ENCODE measurements at places on chromosomes 16 and 17.

DNA sequence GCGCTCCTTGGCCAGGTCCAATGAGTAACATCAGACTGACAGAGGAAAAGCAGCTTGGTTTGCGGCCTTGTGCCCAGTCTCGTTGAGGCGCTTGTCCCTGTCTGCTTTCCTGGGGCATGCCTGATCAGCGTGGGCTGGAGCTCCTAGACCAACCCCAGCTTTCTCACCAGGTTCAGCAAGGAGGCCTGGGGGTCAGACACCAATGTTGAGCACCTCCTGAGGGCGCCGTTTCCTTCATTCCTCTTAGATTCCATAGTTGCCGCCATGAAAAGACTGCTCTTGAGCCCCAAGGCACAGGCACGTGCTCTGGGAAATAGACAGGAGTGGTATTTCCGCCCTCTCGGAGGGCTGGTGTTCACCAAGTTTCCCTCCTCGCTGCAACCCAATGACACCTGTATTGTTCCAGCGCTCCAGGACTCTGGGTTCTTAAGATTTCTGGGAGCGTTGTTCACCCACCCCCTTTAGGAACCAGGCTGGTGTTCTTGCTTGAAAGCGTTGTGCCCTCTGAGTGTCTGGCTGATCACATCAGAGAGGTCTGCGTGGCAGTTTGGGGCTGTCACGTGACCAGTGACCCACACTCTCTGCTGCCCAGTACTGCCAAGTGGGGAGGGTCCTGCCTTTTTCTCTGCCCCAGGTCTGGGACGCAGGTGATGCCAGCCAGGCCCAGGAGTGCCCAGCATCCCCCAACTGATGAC, 18.0 kb downstream of the KCTD2 start:
- no peak for DNase-seq

- no peak for DNase-seq
Measured at GRCh38 chr16:54359081-54359480, 72.5 kb upstream of the IRX3 start.

DNA sequence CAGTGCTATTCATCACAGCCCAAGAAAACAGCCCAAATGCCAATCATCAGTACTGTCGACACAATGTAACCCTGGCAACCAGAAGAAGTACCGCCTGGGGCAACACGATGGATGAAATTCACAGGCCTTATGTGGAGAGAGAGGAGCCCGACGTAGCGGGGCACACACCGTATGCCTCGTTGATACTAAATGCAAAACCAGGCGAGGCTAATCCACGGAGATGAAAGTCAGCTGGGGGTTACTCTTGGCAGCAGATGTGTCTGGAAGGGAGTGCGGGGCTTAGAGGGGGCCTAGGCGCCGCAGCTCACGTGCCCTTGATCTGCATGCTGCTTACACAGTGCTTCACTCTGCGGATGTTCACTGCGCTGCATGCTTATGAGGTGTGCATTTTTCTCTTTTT, 29.8 kb downstream of the ITGAE start:
- DNase-seq, result no peak

DNA sequence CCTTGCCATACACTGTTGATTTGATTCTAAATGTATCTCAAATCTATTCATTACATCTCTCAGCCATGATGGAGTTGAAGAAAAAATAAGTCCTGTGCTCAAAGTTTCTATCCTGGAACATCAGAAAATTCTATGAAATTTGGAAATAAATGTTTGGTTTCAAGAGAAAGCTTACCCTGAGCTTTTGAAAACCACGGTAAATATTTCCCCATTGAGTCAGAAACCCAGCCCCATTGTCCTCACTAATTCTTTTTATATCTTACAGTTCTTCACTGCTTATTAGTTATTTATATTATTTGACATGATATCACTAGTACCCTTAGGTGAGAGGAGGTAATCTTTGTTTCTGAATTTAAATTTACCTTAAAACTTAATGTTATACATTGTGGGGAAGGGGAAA, 128.5 kb downstream of the MRTFB start:
- DNase-seq, result no peak

DNA sequence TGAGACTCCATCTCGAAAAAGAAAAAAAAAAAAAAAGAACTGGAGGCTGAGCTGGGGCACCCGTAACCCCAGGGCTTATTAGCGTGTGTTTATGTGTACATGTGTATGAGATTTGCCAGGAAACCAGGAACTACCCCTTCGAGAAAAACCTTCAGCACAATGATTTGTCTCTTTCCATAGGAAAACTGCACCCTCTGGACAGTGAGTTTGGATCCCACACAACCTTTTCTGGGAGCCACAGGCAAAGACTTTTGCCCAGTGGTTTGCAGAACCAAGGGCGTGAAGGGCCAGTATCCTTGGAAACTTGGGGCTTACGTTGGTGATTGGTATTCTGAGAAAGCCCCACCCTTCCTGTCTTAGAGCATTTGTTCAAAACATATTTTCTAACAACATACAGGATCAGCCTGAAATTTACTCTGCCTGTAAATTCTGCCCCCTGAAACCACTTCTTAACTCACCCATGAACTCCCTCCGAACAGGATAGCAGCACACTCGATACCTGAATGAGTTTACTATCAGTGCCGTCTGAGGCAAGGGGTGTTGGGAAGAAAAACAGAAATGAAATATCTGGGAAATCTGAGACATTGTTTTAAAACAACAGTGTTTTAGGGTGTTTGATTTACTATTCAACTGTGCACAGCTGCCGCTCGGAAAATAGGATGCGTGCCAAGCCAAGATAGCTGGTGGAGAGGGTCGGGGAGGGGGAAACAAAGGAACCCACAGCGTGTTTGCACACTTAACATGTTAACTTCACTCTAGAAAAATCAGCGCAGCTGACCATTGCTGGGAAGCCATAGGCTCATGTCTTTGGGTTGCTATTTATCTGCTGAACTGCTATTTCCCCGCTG, 40.2 kb upstream of the MAF start:
- DNase-seq, result no peak

DNA sequence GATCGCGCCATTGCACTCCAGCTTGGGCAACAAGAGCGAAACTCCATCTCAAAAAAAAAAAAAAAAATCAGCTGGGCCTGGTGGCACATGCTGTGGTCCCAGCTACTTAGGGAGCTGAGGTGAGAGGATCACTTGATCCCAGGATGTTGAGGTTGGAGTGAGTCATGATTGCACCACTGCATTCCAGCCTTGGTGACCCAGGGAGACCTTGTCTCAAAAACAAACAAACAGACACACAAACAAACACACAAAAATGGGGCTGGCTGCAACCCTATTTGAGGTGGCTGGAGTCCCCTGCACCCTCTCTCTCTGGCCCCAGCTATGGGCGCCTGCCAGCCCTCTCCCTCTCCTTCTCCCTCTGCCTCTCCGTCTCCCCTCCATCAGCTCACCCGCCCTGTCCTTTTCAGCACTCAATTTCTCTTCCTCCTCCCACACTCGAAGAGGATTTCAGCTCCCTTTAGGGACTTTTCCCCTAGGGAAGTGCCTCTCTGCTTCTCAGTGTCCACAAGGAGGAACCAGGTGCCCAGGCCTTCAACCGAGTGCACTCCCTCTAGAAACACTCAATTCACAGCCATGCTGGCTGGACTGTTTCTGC, 17.5 kb upstream of the TFAP4 start:
- no peak for DNase-seq

DNA sequence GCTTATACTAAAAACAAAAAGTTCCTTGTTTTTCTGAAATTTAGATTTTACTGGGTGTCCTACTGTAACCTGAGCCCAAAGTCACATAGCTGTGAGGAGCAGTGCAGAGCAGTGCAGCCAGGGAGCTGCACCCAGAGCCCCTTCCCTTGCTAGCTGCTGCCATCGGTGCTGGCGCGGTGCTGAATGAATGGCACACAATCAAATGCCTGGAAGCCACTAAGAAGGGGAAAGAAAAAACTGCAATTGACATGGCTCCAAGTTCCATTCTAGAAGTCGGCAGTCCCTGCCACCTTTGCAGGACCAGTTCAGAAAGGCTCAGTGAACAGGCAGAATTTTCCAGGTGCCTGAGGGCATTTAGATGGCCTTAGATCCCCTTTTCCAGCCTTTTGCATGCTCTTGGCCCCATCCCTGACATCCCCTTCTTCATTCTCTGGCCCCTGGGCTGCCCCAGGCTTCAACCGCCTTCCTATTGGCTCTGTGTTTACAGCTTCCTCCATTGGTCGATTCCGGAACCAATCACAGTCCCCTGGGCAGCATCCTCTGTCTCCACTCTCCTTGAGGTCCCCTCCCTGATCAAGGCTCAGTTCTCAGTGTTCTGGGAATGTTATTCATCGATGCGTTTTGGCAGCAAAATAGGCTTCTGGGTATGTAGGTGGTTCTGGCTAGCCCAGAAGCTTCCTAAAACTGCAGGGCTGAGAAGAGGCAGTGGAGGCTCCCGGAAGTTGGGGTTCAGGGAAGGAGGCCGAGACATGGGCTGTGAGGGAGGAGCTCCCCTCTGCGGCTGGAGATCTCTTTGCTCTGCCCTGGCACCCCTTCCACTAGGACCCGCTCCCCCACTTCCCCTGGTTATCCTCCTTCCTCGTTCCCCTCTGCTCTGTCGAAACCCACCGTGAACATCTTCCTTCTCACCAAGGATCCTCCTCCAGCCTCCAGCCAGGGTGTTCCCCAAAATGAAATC, 37.9 kb downstream of the ATP2C2 start:
- peak; percentile 88 for DNase-seq

GRCh38 chr17:82907797-82908542, 68.1 kb upstream of the ZNF750 start:
- no peak for DNase-seq

- no peak for DNase-seq
Measured at GRCh38 chr17:63698886-63699637, 863 bp downstream of the LIMD2 start.

GRCh38 chr17:81546906-81547613, 5.1 kb downstream of the FAAP100 start:
- DNase-seq, result no peak

GRCh38 chr17:71681427-71682173, 439.2 kb upstream of the SOX9 start:
- DNase-seq, result no peak

DNA sequence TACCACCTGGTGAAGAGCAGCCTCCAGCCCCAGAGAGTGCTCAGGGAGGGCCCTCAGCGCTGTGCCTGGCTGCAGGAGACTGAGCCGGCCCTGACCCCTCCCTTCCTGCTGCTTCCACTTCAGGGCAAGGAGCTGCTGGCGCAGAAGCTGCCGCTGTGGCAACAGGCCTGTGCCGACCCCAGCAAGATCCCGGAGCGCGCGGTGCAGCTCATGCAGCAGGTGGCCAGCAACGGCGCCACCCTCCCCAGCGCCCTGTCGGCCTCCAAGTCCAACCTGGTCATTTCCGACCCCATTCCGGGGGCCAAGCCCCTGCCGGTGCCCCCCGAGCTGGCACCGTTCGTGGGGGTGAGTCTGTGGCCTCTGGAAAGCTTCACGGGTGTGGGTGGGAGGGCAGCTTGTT, 61.9 kb upstream of the PVALEF start:
- DNase-seq, result no peak

DNA sequence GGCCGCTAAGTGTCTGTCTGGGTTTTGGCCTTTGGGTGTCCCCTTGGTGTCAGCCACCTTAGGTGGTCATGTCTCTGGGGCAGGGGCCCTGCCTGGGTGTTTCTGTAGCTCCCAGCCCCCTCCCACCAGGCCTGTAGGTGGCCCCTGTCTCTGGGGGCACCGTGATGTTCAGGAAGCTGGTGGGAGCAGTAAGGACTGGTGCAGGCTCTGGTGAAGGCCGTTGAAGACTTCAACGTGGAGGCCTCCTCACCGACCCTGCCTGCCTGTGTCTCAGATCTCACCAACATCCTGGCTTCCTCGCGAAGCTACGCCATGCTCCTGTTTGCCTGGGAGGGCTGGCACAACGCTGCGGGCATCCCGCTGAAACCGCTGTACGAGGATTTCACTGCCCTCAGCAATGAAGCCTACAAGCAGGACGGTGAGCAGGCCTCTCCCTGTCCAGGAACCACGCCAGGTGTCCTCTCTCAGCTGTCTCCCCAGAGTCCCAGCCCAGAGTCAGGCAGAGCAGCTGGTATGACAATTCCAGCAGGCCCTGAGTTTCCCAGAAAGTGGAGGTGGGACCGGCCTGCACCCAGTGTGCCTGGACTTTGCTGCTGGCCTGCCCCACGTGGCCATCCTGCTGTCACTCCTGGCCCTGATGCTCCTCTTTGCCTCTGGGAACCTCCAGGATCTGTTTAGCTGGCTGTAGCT, 2.8 kb downstream of the ACE start:
- DNase-seq, result no peak

DNA sequence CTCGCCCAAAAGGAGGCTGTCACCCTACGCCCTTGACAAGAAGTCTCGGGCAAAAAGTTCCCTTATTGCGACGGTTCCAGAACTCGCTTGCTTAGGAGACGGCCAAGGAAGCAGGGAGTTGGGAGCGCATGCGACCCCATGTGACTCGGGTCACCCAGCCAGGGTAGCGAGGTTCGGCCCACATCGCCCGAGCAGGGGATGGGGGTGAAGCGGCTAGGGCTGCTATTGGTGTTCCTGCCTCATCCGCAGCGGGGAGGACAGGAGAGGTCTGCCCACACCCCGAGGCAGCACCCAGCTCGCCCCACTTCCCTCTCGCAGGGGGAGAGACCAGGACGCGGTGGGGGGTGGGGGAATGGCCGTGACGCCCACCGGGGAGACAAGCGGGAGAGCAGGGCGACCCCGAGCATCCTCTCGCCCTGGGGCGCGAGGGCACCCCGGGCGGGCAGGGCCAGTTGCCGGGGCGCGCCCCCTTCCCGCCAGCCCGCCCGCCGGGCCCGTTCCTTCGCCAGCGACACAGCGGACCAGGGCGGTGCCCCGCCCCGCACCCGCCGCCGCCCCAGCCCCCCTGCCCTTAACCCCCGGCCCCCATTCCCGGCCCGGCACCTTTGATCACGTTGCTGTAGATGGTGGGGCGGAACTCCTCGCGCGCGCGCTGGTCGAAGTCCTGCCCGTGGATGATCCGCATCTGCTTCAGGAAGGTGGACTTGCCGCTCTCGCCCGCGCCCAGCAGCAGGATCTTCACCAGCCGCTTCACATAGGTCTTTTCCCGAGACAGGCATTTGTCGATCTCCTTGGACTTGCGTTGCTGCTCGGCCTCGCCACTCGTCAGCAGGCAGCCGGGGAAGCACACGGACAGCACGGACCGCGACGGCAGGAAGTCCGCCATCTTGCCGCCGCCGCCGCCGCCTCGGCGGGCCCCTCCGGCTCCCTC, 567 bp downstream of the GNA13 start:
- DNase-seq, result peak; percentile 59

DNA sequence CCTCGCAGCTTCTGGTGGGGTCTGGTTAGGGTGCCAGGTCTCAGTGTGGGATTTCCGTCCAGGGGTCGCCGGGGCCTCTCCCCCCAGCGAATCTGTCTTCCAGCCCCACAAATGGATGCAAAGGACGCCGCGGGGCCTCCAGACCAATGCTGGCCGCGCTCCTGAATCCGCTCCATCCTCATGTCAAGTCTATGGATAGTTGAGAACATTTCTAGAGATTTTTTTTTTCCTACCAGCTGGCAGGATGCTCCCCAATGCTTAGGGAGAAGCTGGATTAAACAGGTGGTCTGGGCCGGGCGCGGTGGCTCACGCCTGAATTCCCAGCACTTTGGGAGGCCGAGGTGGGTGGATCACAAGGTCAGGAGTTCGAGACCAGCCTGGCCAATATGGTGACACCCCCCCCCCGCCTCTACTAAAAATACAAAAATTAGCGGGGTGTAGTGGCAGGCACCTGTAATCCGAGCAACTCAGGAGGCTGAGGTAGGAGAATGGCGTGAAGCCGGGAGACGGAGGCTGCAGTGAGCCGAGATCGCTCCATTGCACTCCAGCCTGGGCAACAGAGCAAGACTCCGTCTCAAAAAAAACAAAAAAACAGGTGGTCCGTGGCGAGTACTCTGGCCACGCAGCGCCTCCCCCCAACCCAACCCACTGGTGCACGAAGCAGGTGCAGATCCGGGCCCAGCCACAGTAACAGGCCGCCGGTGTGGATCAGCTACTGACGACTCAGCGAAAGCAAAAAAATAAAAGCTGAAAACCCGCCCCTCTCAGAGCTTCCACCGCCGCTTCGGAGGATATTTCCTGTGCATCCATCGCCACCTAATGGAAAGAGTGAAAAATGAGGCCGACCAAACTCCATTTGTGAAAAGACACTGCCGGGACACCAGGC, 1.1 kb upstream of the NXN start:
- DNase-seq, result peak; percentile 49

Data from anterior cingulate cortex (tissue), 58 donors.